Testis (tissue), 5 donors: ENCODE measurements at places on chromosomes 6 and 20.
A peak's percentile ranks its signal among the peaks of the same experiment; 100 is the strongest.

GRCh38 chr6:139373154-139373927 is 1.1 kb downstream of the CITED2 start:
- DNase-seq, result peak; percentile 53

DNA sequence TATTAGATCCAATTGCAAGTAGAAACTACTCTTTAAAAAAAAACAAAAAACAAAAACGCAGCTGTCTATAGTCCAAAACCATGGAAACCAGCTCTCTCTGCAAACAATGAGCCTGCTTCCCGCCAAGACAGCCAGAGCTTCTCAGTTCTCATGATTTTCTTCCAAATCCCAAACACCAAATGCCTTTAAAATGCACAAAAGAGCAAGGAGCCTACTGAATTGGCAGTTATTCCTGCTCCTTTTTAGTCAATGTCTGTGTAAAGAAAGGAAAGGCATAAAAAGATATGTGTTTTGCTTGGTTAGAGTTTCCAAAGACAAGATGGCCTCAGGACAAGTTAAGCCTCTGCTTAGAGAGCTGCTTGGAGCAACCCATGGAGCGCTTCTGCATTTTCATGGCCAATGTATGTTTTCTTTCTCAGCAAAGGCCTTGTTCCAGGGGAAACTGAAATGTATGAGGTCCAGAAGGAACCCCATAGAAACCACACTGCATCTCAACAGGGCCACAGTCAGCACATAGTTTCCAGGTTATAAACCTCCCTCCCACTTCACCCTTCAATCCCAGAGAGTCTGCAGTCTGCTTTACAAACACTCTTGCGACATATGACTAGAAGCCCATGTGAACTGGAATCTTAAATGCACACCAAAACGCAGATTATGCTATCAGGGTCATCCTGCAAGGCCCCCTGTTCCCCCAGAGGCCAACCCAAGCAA is 209.3 kb upstream of the TAB2 start:
- no peak for DNase-seq

- DNase-seq, result no peak
These were observed 77.3 kb downstream of the CD40 start for GRCh38 chr20:46195264-46196036.

DNA sequence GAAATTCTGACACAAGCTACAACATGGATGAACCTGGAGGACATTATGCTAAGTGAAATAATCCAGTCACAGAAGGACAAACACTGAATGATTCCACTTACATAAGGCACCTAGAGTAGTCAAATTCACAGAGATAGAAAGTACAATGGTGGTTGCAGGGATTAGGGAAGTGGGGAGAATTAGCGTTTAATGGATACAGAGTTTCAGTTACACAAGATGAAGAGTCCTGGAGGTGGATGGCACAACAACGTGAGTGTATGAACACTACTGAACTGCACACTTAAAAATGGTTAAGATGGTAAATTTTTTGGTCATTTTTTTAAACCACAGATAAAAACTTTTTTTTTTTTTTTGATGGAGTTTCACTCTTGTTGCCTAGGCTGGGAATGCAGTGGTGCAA is 24.7 kb downstream of the MOCS3 start:
- no peak for DNase-seq

DNA sequence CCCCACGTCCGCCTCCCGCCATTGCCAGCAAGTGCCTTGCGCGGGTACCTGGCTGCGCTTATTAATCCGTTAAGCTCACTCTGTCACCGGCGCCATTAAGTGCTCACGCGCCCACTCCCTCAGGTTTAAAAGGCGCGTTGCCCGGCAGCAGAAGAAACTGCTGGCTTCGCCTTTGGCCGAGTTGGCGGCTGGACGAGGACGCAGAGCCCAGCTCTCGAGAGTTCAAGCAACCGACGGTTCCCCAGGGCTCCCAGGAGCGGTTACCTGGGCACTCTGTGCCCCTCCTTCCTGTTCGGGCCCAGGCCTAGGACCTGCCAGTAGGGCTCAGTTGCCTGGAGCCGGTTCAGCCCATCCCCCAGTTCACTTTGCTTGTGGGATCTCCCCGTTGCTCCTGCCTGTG is at the start of gene GGTLC1:
Gene GGTLC1 (minus strand): TSS at position 219 of the 400 bp plus-strand sequence. CDS start 2,168 bp downstream, outside the sequence.
- DNase-seq, result no peak

GRCh38 chr6:25692472-25692871 is 40.5 kb downstream of the SCGN start:
- no peak for DNase-seq

DNA sequence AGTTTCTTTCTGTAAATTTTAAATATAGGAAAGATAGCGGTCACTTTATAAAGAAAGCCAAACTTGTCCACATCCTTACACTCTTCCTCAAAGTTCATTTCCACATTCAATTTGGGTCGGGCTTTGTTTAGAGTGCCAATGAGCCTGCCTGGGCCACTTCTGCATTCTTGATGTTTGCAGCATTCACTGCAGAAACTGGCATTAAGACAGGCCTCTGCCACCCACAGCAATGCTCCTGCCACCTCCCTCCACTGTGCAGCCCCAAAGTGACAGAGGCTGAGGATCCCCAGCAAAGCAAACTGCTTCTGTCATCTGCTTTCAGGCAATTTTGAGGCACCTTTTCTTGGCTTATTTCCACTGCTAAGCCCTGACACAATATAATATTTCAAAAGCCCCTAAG is 61.2 kb downstream of the TNFAIP3 start:
- DNase-seq, result no peak

- DNase-seq, result no peak
These were observed 328.8 kb downstream of the PHF3 start for GRCh38 chr6:63964366-63964765.

- no peak for DNase-seq
These were observed 55.6 kb downstream of the SENP6 start for GRCh38 chr6:75657327-75657726.

DNA sequence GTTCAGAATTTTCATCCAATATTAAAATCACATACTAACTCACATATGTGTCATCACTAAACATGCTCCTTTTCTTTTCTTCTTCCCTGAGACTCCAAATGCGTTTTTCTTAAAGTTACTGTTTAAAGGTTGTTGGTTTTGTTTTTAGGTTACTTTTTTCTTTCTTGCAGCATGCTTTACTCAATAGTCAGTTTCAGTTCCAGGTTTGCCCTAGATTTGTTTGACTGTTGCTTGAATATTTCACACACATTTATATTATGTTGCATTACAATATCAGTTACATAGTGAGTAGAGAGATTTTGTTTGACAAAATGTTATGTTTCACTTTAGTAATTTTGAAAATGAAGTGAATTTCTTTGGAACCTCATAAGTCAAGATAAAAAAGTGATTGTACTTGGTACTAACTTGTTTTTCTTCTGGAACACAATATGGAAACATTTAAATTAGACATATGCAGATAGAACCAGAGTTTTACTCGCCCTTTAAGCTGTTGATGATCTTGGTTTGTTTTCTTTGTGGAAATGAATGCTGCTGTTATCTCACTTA is 27.3 kb downstream of the FNDC1 start:
- no peak for DNase-seq

DNA sequence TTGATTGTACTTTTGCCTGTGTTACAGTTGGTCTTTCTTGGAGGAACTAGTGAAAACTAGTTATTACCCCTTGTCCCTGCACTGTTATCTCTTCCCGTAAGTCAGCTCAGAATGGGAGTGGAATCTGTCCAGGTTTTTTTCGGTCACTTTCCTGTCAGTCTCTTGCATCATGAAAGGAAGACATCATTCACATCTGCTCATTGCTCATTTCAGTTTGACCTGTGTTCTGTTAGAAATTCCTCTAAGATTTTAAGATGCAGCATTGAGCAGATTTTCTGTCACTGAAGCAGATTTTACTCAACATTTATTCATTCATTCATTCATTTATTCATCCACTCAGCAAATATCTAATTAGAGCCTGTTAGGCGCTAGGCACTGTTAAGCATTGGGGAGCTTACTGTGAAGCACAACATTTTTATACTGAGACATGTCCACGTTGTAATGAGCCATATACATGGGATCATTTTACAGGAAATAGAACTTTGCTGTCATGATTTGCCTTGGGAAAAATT is 33.1 kb upstream of the HINT3 start:
- DNase-seq, result no peak

GRCh38 chr6:148466158-148466557 is 123.5 kb downstream of the SASH1 start:
- DNase-seq, result no peak

GRCh38 chr6:36734486-36735060 is 36.9 kb downstream of the RAB44 start:
- DNase-seq, result no peak
